ENCODE measurements at places on chromosomes 2 and 18.

DNA sequence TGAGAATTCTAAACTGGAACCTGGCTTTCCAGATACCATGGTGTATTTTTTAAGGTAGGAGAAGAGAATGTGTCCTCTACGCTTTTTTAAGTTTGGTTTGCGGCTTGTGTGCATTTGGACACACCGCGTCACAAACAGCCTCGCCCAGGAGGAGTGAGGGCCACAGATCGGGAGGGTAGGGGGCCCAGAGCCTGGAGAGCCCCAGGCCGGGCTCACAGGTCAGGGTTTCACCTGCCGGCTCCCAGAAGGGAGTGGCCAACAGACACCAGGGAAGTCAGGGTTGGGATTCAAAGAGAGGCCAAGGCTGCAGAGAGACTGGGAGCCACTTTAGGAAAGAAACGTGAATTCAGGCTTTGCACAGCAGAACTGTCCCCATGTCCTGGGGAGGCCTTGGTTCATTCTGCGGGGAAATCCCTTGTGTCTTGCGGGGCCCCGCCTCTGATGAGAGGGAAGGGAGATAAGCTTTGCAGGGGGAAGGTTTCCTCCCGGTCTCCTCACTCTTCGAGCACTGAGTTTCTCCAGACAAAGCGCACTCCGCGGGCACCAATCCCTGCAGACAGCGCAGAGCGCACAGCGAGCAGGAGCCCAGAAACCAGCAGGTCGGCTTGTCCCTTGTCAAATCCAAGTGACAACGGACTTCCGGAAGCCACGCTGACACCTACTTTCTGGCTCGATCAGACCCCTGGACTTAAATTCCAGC lies 2.0 kb upstream of the TUBB6 start:
- no peak for DNase-seq

DNA sequence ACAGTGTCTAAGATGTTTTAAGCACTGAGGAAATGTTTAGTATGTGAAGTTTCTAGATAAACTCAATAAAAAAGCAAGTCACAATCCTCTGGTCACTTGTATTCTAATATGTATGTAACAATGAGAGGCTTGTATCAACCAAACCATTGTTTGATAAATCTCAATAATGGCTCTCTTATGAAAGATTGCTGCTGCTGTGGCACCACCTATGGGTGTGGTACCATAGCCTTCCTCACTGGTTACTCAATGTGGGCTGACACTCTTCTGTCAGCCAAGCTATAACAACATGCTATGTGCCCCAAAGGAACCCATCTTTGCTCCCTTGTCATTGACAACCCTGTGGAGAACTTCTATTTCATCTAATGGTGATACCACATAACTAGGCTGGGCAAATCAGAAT lies 12.6 kb upstream of the RAB1A start:
- DNase-seq, result no peak

DNA sequence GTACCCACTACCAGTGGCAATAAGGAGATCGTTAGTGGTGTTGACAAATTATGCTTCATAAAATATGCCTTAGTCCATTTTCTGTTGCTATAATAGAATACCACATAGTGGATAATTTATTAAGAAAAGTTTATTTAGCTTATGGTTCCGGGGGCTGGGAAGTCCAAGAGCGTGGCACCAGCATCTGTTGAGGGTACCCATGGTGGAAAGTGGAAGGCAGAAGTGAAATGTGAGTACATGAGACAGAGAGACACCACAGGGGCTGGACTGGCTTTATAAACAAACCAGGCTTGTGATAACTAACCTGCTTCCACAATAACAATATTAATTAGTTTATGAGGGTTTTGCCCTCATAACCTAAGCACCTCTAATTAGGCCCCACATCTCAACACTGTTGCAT lies 146.6 kb downstream of the RNF144A start:
- no peak for DNase-seq

DNA sequence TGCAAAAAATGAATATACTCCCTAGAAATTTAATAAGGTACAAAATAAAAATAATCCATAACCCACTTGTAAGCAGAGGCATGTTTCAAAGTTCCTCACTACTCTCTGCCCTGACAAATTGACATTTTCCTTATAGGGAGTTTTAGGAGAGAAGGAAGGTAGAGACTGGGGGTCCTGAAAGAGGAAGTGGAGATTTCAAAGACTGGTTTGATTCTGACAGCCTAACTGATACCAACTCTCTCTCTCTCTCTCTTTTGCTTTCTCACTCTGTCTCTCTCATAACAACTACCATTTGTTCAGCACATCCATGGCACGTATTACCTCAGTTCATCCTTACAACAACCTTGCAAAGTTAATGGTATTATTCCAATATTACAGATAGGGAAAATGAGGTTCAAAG lies 18.6 kb downstream of the FZD7 start:
- no peak for DNase-seq

DNA sequence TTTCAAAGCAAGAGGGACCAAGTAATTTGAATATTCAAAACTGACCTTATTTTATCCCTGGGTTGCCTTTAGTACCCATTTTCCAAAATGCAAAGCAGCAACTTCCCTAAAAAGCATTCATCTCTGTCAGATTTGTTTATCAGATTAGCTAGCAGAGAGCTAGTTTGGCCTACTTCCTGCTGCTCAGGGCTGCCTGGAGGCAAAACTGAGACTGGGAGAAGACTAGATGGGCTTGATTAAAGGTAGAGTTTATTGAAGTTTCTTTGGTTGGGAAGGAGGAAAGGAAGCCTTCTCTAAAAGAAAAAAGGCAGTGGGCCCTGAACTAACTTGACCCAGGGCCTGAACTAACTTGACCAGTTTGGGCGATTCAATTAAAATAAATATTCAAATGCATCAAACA lies 426.1 kb upstream of the FAM98A start:
- DNase-seq, result no peak

GRCh38 chr18:27685807-27686412 lies 491.0 kb downstream of the CDH2 start:
- DNase-seq, result no peak

- no peak for DNase-seq
Observed at GRCh38 chr2:131588152-131588873, 60.6 kb downstream of the CCDC74A start.

DNA sequence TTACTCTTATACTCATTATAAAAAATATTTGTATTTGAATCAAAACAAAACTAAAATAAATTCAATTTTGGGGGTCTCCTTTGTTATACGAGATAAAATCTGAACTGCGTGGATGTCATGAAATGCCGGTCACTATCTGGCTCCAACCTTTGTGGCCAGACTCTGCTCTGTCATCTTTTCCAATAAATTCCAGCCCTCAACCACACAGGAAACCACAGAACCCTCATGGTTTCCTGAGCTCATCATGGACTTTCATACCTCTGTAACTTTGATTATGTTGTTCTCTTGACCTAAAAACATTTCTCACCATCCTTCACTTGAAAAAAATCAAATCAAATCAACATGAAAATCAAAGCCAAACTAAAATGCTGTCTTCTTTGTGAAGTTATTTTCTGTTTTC lies 724.7 kb downstream of the METTL4 start:
- DNase-seq, result no peak

DNA sequence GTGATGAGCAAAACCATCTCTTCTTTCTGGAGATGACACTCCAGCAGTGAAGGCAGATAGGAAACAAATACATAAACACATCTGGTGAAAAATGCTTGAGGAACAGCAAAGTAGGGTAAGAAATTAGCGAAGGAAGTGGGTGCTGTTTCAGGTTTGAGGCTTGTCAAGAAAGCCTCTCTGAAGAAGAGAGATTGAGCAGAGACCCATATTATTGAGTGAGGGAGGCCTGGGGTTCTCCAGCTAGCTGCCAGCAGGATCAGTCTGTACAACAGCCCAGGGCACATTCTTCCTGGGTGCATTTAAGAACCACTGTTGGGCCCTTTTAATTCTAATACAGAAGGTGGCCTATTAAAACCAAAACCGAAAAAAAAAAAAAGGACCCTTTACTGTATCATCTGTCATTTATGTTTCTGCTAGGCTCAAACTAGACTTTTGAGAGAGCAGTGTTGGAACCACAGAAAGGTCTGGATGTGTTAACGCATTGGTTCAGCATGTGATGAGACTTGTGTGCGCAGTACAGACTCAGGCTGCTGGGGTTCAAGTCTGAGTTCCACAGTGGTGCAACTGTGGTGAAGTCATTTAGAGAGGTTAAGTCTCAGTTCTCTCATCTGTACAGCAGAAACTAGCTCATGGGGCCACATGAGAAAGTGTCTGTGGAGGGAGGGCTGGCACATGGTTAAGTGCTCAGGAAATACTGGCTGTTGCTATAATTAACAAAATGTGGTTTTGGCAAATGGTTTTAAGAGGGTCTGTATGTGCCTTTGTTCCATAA lies 28.9 kb downstream of the MGAT5 start:
- peak; percentile 24 for DNase-seq

- DNase-seq, result no peak
Observed at GRCh38 chr2:164976301-164976700, 21.0 kb upstream of the SLC38A11 start.

GRCh38 chr2:8371653-8372052 lies 310.2 kb upstream of the ID2 start:
- DNase-seq, result no peak

GRCh38 chr18:46693996-46694395 lies 37.0 kb upstream of the LOXHD1 start:
- no peak for DNase-seq

DNA sequence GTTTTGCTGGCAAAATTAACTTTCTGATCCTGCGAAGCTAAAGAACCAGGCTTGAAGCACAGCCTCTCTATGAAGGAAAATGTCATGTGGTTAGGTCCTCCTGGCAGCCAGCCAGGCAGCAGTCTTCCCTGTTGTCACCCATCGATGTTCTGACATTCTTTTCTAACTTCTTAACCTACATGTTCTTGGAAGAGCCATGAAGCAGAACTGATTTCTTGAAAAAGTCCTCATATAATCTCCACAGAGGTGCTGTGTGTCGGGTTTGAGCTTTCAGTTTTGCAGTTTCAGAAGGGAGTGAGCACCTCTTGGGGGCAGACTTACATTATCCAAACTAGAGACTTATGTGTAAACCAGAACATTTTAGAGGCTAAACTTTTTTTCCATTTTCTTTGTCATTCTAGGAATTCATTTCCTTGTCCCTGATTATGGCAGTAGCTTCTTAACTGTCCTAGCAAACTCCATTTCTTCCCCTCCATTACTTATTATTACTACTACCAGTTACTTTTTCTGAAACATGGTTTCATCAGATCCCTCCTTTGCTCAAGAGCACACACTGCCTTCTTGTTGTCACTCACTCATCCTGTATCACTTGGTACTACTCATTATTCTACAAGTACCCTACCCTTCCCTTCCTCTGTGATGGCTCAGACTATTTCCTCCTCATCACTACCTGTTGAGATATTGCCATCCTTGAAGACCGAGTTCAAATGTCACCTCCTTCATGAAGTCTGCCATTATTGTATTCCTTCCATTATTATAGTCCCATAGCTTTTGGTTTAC lies 31.1 kb downstream of the DOK1 start:
- no peak for DNase-seq

- DNase-seq, result no peak
Observed at GRCh38 chr2:66273933-66274490, 160.9 kb upstream of the MEIS1 start.

GRCh38 chr2:72951303-72952095 lies 34.2 kb downstream of the EMX1 start:
- no peak for DNase-seq

DNA sequence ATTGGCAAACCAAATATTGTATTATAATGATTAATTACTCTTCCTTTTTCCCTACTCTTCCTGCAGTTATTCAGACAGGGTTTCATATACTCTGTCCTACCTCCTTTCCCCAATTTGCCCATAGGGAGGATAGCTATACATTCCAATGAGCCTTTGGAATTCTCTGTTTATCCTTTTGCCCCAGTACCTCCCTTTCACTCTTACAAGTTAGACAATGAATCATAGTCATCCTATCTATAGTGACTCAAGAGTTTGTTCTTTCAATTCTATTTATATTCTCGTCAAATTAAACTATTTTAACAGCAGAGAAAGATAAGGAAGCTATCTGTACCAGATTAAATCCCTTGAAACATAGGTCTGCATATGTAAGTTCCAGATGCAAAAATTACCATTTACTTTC lies 437.5 kb downstream of the NR4A2 start:
- DNase-seq, result no peak

- no peak for DNase-seq
Observed at GRCh38 chr2:96940001-96940615, 46.3 kb downstream of the FAM178B start.

DNA sequence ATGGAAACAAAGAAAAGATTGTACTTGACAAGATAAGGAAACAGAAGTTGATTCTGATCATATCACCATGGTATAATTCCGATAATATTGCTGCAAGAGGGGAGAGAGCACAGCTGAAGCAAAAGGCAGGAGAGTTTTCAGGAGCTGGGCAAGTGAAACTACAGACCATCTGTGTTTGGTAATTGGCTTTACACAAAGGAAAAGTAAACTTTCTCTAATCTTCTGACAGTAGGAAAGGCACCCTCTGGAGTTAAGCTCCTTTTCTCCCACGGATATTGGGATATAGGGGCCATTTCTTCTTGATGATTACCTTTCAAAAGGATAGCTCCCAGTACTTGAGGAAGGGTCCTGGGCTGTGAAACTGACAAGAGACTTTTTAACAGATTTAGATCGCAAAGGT lies 29.9 kb upstream of the REG3A start:
- no peak for DNase-seq

DNA sequence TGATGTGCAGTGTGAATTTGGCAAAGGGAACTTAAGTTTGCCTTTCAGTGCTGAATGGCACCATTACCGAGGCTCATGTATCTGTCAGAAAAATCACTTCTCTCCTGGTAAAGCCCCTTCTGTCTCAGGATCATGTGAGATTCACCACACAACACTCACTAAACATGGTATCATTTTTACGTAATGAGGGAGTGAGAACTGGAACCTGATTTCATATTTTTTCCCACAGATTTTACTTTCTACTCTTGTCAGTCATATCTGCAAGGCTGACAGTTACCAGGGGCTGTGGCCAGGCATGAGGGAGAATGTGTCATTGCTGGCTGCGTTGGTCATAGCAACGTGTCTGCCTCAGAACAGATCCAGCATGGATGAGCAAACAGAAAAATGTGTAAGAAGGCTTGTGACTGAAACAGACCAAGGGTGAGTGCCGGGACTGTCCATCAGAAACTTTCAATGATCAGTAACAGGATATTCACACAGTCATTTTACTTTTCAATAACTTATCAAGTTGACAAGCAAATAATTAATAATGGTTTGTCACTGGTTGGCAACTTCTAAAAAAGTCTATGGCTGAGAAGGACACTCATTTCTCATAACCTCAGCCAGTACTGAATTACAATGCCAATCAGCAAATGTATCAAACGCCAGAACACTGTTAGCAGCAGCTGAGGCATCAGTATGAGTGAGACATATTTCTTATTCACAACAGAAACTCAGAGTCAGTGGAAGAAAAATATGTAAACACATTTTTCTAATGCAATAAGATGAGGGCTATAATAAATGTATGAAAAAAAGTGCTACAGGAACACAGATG lies 100.5 kb downstream of the CDC42EP3 start:
- DNase-seq, result peak; percentile 70

- no peak for DNase-seq
Observed at GRCh38 chr2:107001964-107002696, 116.2 kb upstream of the ST6GAL2 start.

DNA sequence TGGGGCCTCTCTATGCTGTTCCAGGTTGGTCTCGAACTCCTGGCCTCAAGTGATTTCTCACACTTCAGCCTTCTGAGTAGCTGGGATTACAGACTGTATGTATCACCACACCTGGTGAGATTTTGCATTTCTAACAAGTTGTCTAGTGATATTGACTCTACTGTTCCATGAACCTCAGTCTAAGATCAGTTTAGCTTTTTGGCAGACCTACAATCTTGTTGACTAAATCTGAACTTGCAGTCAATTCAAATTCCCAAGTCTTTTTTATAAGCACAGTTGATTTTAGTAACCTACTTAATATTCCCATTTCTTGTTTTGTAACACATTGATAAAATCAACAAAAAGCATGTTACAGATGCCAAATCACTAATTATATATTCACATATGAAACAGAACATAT lies 266.1 kb upstream of the CYP26B1 start:
- DNase-seq, result no peak
